ENCODE measurements at places on chromosomes 1 and 21. TPM values are rescaled to one million over a fixed set of nuclear protein-coding genes. Genes with fewer than 3 reads are reported as not detected.
A peak's percentile ranks its signal among the peaks of the same experiment; 100 is the strongest.

GRCh38 chr1:226676381-226676780 is 62.7 kb downstream of the ITPKB start:
- no peaks in the 10 kb centered on the region for H3K27me3 ChIP-seq
- H3K4me3 ChIP-seq, result peak overlapping the region; percentile 72
- peaks cover 44% of the 10 kb centered on the region for H3K36me3 ChIP-seq
- DNase-seq, result no peak

FABP3 gene
- total RNA-seq, result not detected

FAM72A gene
- 23.6 TPM for total RNA-seq

ZBTB8B gene
- total RNA-seq, result not detected

BGLAP gene
- total RNA-seq, result 1.6 TPM

Measured in activated naive CD8-positive, alpha-beta T cell treated with anti-CD3 and anti-CD28 coated beads for 36 hours (primary cell).